ENCODE measurements at places on chromosomes 4 and X.

DNA sequence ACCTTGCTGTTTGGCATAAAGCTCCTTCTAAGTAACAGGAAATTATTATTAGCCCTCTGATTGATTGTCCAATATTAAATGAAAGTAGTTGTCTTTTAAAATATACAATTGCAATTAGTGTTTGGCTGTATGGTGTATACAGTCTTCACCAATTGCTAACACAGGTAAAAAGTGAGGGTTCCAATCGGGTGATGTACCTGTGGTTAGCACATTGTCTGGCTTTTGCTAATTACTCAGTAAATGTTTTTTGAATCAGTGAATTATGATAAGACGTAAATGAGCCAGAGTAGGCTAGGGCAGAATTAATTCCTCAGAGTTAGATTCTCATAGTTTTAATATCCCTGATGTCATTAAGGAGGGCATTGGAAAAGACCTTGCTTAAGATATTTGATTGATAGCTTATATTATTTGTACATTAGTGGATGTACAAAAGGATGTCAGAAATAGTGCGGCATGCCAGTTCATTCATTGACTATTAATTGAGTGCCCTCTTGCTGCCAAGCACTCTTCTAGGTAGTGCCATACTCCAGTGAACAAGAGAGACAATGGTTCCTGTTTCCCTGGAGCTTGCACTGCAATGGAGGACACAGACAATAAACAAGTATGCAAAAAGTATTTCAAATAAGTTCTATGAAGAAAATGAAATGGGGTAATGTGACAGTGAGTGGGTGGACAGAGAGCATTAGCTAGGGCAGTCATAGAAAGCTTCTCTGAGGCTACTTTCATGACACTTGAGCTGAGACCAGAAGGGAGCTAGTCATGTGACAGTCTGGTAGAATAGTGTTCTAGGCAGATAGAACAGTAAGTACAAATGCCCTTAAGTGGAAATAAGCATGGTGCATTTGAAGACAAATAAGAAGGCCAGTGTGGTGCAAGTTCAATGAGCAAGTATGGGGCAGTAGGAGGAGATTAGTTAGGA is 205.9 kb upstream of the CASK start:
- DNase-seq, result no peak

DNA sequence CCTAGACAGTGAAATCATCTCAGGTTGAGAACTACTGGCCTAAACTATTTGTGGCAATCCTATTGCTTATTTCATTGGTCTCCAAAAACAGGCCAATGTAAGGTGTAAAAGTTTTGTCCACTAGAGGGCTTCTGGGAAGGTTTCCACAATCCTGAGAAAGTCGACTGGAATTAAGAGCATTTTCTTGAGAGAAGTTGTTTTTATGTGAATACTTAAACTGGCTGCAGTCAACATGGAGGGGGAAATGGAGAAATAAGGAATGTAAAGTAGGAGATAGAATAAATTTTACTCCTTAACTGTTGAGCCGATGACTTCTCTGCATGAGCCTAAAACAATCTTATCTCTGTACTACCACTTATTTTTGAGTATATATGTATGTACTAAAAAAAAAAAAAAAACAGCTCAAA is 11.0 kb upstream of the EIF4E start:
- DNase-seq, result no peak

DNA sequence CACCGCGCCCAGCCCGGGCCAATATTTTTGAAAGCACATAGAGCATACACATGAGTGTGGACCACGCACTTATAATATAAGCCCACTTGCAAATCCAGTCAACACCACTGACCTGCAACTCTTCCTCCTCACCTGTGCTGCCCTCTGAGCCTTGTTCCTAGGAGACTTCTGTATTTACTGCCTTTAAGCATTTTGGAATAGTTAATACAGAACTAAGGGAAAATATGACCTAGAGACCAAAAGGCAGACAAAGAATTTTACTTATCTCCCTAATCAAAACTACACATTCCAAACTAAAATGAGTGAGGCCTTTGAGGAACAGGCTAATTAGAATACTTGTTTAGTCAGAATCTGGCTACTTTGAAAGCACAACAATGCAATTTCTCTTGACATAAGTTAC is 89.1 kb downstream of the RELL1 start:
- DNase-seq, result no peak

DNA sequence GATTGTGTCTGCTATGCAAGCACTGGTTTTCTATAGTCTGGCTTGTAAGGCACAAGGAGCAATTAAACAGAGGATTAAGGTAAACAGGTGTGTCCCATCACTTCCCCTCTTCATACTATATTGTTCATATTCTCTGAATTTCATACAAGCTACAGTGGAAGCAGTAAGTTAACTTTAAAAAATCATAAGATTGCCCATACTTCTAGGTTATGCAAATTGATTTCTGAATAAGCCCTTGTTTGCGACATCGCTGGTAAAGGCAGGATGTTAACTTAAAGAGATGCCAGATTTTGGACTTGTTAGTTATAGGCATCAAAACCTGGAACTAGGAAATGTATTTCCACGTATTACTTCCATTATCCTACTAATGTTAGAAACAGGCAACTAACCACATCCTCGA is 1.0 kb upstream of the TMEM131L start:
- no peak for DNase-seq

DNA sequence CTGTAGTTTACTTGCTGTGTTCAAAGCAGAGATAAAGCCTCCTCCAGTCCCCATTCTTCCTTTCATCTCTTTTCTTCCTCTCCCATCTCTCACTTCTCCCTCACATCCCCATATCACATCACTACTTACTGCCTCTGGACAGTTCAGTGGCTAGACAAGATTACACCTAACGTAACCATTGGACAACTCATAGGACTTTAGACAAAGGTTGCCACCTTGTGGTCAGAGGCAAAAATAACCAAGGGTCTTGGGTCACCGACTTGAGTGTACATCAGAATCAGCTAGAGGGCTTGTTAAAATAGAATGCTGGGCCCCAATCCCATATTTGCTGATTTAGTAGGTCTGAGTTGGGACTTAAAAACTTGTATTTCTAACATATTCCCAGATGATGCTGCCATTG is 109.3 kb upstream of the DGKK start:
- DNase-seq, result peak; percentile 14

- DNase-seq, result no peak
Observed at GRCh38 chr4:88775529-88775928, 77.9 kb upstream of the NAP1L5 start.

DNA sequence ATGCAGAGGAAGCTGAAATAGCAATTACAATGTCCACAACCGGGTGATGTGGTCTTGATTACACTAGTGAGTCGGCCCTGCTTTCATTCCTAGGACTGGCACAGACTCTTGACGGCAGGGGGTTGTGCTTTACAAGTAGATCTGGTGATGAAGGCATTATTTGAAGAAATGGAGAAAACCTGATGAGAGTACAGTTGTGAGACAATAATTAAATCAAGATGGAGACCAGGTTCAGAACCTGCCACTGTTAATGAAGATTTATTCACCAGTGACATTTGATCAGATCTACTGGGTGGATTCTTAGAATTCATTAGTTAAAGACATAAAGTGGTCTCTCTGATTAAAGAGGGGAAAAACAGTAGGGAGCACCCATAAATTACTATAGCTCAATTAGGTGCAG is 747.2 kb downstream of the STPG2 start:
- no peak for DNase-seq

GRCh38 chr4:81960961-81961360 is 412.8 kb downstream of the HNRNPD start:
- DNase-seq, result no peak

DNA sequence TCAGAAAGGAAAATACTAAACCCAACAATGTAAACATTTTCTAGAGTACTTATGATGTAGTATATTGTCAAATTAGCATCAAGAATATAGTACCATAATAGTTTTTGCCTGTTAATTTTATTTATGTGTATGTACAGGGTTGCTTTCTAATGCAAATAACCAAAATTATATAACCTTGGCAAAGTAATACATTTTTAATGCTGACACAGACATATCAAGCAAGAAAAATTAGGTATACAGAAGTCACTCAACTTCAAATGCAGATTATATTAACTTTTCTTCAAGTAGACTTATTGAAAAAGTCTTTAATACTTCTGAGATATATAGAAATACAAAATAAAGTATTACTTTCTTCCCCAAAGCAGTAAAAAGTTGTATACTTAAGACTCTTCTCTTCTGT is 44.3 kb downstream of the MAPK10 start:
- no peak for DNase-seq

GRCh38 chrX:21738210-21738949 is 19.5 kb downstream of the SMPX start:
- DNase-seq, result no peak

- DNase-seq, result no peak
Observed at GRCh38 chrX:40031911-40032310, 65.8 kb downstream of the BCOR start.

DNA sequence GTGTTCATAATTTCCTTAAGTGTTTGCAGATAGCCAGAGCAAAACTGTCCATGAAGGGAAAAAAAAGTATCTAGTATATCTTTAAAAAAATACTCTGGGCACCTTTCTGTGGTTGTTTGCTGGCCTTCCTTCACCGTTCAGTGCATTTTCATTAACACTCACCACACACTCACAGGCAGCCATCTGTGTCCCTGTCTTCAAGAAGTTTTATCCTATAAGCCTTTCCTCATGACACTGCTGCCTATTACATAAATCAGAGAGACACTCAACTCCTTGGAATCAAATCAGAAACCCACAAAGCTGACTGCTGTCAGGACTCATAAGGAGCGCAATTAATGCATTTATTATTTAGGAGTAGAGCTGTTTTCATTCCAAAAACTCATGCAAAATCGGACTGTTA is 1720.2 kb downstream of the PCDH7 start:
- DNase-seq, result no peak

- no peak for DNase-seq
Observed at GRCh38 chrX:119981286-119982070, 37.9 kb upstream of the NKAP start.

DNA sequence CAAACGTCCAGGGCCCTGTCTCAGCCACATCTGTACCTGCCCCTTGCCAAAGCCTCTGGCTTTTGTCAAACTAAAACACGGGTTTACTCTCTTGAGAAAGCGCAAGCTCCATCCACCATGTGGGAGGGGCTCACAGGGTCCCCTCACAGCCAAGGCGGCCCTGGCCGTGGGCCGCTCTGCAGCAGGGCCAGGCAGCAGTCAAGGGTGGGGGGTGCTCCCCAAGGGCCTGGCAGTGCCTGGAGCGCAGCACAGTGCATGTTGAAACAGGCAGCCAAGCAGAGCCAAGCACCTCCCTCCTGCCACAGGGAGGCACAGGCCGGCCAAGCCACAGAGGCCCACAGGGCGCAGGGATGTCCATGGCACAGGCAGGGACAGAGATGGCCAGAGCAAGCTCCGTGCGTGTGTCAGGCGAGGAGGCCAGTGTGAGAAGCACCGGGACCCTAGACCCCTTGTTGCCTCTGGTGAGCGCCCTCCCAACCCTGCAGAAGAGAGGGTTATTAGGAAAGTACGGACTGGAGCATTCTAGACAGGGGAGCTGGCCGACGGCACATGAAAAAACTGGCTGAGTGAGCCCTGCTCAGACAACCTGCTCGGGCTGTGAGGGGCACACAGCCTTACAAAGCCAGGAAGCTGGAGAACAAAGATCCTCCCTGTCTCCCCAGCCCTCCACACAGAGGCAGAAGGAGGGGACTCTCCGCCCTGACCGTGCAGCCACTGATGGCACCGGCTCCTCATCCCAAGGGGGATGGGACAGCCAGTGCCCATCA is 39.0 kb downstream of the FAM53A start:
- no peak for DNase-seq

DNA sequence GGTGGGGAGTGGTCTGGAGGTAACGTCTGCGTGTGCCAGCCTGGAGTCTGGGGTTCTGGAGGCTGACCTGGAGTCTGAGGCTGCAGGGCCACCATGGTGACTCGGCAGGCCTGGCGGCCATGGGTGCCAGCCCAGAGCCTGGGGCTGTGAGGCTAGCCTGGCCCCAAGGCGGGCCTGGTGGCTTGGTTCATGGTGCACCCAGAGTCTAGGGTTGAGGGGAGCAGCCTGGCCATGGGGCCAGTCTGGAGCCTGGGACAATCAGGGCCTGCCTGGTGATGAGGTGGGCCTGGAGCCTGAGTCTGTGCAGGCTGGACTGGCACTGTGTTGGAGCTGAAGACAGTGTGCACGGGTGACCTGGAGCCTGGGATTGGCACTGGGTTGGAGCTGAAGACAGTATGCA is 64.9 kb downstream of the CXorf49B start:
- DNase-seq, result no peak

DNA sequence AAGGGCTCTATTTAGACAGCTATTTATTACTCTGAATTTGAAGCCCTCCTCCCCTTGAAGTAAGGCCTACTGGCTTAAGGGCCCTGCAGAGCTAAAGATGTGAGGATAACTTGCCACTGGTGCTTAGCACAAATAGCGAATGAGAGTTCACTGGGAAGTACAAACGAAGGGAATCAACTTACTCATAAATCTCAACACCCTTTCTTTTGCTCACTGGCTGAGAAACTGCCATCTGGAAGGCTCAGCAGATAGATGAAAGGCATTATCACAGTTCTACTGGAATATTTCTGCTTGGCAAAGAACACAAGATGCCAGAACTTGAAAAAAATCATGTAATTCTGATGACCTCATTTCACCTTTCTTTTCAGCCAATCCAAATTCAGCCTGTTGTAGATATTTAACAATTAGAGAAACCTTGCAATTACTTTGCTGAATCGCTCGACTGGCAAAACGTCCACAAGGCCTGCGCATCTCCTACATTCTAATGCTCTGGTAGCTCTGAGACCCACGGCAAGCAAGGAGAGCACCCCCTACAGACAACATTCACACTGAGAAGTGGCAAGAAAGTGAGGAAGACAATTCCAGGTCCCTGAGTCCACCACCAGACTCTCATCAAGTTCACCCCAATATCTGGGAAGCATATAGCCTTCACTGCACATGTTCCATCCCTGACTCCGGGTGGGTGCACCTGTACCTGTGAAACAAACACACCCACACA is 27.5 kb downstream of the TSPAN5 start:
- DNase-seq, result no peak

DNA sequence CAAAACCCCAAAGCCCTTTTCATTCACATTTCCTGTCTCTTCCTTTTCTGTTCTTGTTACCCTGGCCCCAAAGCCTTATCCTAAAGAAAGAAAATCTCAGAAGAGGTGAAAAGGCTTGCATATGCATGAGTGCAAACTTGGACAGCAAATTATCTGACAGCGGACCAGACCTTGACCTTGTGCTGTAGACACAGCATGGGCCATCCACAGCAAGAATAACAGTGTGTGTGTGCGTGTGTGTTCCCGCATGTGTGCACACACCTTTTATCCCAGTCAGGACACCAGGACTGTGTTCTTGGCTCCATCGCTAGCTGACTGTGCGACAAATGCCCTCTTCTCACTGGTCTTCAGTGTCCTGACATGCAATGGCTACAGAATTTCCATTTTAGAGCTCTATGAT is 35.3 kb downstream of the ZBTB49 start:
- DNase-seq, result no peak

GRCh38 chr4:150242820-150243458 is 164.7 kb downstream of the DCLK2 start:
- no peak for DNase-seq

DNA sequence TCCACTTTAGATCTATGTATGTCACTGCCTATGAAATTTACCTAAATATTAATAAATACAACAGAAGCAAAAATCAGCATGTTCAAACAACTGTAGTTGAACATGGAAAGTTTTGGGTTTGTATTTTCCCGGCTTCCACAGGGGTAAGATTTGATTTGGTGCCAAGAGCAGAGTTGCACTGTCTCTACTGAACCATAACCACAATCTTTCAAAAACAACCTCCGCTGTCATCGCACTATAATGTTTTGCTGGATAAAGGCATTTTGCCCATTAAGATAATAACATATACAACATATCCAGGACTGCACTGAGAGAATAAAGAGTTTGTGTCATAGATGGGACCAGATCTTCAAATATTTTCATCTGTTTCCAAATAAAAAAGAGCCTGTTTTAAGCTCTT is 94.9 kb downstream of the TENM3 start:
- DNase-seq, result no peak

Data from activated CD4-positive, alpha-beta T cell treated with anti-CD3 and anti-CD28 coated beads for 4 hours (primary cell).